ENCODE measurements at places on chromosomes 1 and 21.

DNA sequence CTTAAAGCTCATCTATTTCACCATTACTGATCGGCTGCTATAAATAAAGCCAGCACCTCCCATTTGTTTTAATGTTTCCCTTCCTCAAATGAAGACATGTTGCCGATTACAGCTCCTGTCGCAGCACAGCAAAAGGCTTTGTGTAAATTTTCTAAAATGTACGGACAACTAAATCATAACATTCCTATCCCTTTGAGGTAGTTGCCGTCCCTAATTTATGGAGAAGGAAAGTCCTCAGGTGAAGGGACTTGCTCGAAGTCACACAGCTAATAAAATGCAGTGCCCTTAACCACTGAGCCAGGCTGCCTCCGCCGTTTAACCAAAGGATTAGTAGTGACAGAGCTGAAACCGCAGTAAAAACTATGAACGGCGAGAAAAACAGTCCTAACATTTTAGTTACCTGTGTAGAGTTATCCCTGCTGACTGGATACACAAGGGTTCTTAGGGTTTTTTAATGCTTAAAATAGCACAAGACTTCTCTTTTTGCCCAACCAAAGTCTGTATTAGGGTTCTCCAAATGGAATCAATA is 871 bp downstream of the PINK1 start:
- peak; percentile 30 for DNase-seq

- DNase-seq: no peak
Measured at GRCh38 chr21:17451364-17451891, 61.4 kb upstream of the CXADR start.

DNA sequence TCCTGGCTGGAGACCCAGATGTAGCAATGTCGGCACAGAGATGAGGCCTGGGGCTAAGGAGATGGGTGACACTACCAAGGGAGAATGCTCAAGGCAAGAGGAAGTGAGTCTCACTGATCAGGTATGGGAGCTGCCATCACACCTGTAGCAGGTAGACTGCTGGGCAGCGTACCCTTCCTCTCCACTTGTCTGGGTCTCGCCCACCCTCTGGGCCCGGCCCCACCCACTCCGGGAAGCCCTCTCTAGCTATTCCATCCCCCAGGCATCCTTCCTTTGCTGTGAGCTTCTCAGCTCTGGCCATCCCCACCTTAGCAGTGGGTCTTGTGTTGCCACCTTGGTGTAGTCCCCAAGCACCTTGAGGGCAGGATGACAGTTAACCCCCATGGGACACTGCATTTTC is 87.7 kb upstream of the EDN2 start:
- no peak for DNase-seq

- DNase-seq: no peak
Measured at GRCh38 chr1:181949500-181949899, 112.0 kb downstream of the ZNF648 start.

GRCh38 chr1:44536357-44537209 is 131.5 kb downstream of the RNF220 start:
- no peak for DNase-seq

GRCh38 chr21:28018741-28019669 is 973.7 kb downstream of the LTN1 start:
- DNase-seq: no peak

GRCh38 chr1:17531682-17532487 is 7.6 kb upstream of the ARHGEF10L start:
- no peak for DNase-seq

- peak; percentile 42 for DNase-seq
Measured at GRCh38 chr1:66251546-66251945, 282.4 kb upstream of the SGIP1 start.

- no peak for DNase-seq
Measured at GRCh38 chr1:63575340-63575826, 17.8 kb upstream of the PGM1 start.

DNA sequence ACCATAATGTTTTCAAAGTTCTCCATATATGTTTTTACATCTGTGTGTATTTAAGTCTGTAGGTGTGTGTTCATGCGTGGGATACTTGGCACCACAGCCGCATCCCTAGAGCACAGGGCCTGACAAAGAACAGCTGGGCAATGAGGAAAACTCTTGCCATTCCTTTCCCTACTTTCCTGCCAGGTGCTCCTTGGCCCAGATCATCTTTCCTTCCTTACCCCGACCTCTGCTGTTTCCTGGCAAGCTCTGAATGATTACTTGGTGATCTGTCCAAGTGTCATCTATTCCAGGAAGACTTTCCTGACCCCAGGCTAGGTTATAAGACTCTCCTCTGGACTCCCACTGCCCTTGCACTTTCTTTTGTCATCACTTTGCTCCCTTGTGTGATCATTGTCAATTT is 123.6 kb downstream of the ELAVL4 start:
- no peak for DNase-seq

GRCh38 chr1:160446945-160447600 is 46.7 kb downstream of the VANGL2 start:
- no peak for DNase-seq

- DNase-seq: no peak
Measured at GRCh38 chr21:42880352-42880751, 1.0 kb upstream of the WDR4 start.

- no peak for DNase-seq
Measured at GRCh38 chr1:93738926-93739325, 57.3 kb upstream of the BCAR3 start.

GRCh38 chr21:23003951-23004350 is 2005.7 kb downstream of the NCAM2 start:
- no peak for DNase-seq

- DNase-seq: no peak
Measured at GRCh38 chr1:217431395-217431794, 199.5 kb downstream of the GPATCH2 start.

DNA sequence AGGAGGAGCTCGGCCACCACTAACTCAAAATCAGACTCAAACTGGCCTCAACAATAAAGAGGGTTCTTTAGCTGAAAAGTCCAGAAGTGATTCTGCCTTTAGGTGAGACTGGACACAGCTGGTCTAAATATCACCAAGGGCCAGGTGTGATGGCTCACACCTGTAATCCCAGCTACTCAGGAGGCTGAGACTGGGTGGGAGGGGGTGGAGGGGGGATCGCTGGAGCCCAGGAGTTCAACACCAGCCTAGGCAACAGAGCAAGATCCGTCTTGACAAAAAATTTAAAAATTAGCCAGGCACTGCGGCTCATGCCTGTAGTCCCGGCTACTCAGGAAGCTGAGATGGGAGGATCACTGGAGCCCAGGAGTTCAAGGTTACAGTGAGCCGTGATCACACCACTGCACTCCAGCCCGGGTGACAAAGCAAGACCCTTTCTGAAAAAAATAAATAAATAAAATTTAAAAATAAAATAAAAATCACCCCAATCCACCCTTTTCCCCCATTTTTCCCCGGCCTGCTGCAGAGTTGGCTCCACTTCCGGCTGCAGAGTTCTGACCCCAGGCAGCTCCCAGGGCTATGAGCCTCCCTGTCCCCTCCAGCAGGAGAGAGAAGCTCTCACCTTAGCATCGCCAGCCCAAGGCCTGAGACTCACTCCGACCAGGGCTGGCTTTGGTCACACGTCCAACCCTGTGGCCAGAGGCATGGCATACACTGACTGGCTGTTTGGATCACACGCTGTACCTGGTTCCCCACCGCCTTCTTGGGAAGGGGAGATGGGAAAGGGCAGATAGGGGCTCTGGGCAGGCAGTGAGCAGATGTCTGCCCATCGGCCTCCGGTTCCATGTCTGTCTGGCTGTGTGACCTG is 87.3 kb upstream of the IFFO2 start:
- no peak for DNase-seq

DNA sequence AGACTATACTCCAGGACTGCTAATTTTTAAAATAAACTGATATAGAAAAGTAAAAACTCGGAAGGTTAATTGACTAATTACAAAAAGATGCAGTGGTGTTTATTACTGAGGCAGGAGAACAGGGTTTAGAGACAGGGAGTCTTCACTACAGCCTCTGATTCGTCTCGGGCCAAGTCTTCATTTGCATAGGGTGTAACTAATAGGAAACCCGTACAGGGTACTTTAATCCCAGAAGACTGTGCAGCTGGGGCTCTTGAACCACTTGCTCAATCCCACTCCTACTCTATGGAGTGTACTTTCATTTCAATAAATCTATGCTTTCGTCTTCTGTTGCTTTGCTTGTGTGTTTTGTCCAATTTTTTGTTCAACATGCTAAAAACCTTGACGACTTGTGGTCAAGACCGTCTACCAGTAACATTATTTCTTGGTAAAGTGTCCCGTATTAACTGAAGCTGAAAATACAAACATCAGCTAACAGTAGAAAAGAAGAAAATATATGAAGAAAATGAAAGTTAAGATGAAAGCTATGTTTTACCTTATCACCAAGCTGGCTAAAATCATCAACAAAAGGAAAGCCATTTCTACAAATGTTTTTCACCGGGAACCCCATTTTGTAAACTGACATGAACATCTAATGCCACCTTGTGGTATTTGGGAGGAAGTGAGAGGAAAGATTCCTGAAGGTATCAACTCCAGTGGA is 8.0 kb downstream of the SDHB start:
- DNase-seq: no peak

- DNase-seq: peak; percentile 51
Measured at GRCh38 chr1:2382621-2383361, 8.6 kb downstream of the MORN1 start.

DNA sequence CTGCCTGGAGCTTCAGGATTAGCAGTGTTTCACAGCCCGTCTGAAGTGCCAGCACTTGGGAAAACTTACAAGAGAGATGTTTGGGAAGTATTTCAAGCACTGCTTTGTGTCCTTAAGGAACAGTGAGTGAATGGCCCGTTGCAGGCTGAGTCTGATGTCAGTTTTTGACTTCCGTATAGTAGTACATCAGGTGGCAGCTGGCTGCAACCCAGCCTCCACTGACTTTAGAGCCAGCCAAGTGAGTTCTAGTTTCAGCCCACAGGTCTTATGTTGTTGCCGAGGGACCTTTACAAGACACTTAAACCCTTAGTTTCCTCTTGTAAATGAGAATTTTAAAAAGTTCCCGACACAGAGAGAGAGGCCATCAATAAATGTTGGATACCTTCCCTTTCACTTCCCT is 35.0 kb downstream of the UCK2 start:
- DNase-seq: no peak

- no peak for DNase-seq
Measured at GRCh38 chr1:158691907-158692306, 5.4 kb upstream of the SPTA1 start.

- peak; percentile 65 for DNase-seq
Measured at GRCh38 chr1:2046174-2046917, 3.9 kb upstream of the PRKCZ start.

GRCh38 chr1:88655685-88656299 is 28.3 kb upstream of the PKN2 start:
- no peak for DNase-seq

- DNase-seq: no peak
Measured at GRCh38 chr21:45015469-45015860, 58.9 kb upstream of the ADARB1 start.

- no peak for DNase-seq
Measured at GRCh38 chr1:238458899-238459298, 568.2 kb upstream of the ZP4 start.

DNA sequence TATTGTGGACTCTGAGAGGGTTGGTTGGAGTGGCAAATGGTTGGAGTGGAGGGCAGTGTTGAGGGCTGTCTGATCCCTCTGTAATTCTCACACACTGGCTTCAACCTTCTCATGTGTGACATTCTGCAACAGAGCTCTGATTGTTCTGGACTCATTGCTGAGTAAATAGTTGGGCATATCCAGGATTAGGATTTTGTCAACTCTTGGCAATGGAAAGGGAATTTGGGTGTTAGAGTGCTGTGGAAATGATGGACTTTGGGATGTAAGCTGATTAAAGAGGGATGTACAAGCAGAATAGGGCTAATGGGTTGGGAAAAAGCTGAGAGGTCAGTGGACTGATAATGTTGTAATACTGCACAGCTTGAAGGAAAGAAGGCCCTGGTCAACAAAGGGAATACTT is 16.5 kb downstream of the TLCD4 start:
- no peak for DNase-seq

GRCh38 chr1:67792103-67792502 is 41.2 kb downstream of the GNG12 start:
- DNase-seq: no peak

GRCh38 chr21:45309069-45309986 is 21.6 kb upstream of the POFUT2 start:
- peak; percentile 55 for DNase-seq

- peak; percentile 55 for DNase-seq
Measured at GRCh38 chr1:145962157-145963102, 1.9 kb downstream of the ANKRD34A start.

- peak; percentile 28 for DNase-seq
Measured at GRCh38 chr1:156177919-156178654, 15.8 kb upstream of the SLC25A44 start.

DNA sequence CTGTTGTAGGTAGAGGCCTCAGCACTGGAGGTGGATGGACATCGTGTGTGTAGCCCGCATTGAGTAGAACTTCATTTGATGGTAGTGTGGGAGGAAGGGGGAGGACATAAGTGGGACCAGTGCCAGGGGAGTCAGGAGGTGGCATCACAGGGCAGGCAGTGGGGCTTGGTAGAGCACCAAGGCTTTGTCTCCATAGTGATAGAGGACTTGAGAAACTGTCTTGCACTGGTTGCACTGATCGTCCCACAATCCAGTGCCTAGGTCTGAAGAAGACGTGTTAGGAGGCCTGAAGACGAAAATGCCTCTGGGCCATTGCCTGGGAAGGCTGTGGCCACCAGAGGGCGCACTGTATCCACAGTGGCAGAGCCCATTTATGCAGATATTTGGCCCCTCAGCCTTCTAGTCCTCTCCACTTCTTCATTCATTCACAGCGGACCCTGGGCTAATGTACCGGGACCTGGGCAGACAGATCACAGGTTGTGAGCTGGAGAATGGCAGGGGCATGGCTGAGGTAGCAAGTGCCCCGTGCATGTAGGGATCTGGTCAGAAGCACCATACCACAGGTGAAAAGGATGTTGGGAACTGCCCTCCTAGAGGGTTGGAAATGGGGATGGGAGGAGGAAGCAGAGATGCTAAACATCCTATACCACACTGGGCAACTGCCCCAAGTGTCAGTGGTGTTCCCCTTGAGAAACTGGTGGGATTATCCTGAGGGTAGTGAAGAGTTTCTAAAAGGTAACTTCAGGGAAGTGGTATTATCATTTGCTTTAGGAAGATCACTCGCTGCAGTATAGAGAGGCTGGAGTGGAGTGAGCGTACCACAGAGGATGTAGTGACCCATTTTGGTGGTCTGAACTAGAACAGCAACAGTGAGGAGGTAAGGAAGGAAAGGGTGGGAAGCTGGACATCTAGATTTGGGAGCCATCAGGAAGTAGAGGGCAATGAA is 95.3 kb downstream of the PIK3R3 start:
- DNase-seq: peak; percentile 87

DNA sequence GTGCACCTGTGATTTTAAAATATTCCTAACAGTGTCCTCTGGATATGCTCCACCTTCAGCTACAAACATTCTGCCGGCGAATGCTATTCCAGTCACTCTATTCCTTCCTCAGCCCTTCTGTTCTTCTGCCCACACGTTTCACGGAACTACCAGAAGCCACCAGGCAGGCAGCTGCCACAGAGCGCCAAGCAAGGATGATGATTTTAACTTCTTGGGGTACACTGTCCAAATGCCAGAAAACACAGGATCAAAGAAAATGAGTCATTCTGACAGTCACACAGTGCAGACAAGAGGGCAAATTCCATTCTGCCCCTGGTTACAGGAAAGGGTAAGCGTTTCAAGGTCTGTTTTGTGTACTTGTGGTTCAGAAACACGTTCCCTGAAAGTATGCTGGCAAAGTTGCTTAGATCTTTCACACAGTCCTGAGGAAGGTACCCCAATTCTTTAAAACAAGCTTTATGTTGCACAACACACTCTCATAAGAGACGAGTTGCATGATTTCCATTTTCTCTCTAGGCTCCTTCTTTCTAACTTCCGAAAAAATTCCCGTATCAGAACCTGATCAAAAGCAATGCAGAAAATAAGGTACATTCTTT is 508.3 kb upstream of the PKN2 start:
- DNase-seq: no peak
